Activated CD4-positive, alpha-beta memory T cell treated with anti-CD3 and anti-CD28 coated beads for 36 hours (primary cell): ENCODE measurements at places on chromosomes 11 and 22. TPM values are rescaled to one million over a fixed set of nuclear protein-coding genes. Genes with fewer than 3 reads are reported as not detected.

- no peaks in the 10 kb centered on the region for H3K36me3 ChIP-seq
- H3K27ac ChIP-seq = no peak overlapping the region
- H3K4me1 ChIP-seq = no peaks in the 10 kb centered on the region
- H3K27me3 ChIP-seq = peaks cover 3% of the 10 kb centered on the region
Measured at GRCh38 chr11:82082976-82083375, 650.7 kb downstream of the FAM181B start.

GRCh38 chr11:102047305-102047924 lies at the start of gene CFAP300:
Gene CFAP300 (plus strand): TSS chr11:102047437. CDS start chr11:102047471, 34 bp downstream.
- peaks cover 9% of the 10 kb centered on the region for H3K4me1 ChIP-seq
- no peak within 1 kb of the TSS for H3K27ac ChIP-seq
- peak; percentile 72 for DNase-seq
- H3K36me3 ChIP-seq = no peaks in the 10 kb centered on the region
- peak within 1 kb of the TSS; percentile 65 for H3K4me3 ChIP-seq

The CST6 gene
- not detected for total RNA-seq

DNA sequence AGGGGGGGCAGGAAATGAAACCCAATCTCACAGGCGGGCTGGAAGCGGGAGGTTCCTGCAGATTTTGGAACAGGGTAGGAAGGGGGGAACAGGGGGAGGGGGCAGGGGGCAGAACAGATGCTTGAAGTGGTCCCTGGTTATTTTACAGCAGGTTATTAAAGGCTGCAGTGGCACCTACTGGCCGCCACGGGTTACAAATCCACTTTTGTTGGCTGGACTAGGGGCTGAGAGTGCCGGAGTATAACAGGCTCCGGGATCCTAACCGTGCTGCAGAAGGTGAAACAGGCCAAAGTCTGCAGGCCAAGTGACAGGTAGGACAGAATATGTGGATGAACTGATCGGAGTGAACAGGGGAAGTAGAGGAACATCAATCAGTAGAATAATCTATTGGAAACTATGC lies 2.5 kb downstream of the ROBO3 start:
- H3K4me3 ChIP-seq = no peak overlapping the region
- H3K27me3 ChIP-seq = peaks cover 74% of the 10 kb centered on the region
- peaks cover 36% of the 10 kb centered on the region for H3K4me1 ChIP-seq

GRCh38 chr22:30115705-30116104 lies 35.4 kb downstream of the HORMAD2 start:
- H3K4me1 ChIP-seq = peaks cover 15% of the 10 kb centered on the region
- no peak overlapping the region for H3K27ac ChIP-seq
- no peaks in the 10 kb centered on the region for H3K36me3 ChIP-seq
- DNase-seq = no peak
- H3K4me3 ChIP-seq = no peak overlapping the region

DNA sequence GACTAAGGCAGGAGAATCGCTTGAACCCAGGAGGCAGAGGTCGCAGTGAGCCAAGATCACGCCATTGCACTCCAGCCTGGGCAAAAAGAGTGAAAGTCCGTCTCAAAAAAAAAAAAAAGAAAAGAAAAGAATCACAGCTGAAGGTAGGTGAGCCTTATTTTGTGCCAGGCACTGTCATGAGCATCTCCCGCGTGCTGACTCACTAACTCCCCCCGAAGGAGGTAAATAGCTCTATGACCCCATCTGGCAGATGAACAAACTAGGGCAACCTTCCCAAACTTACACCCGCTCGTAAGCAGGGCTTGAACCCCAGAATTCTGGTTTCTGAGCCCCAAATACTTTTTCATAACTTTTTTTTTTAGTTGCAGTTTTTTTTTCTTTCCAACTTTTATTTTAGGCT lies 60.3 kb downstream of the ANO1 start:
- no peaks in the 10 kb centered on the region for H3K36me3 ChIP-seq
- H3K27ac ChIP-seq = no peak overlapping the region
- peaks cover 23% of the 10 kb centered on the region for H3K27me3 ChIP-seq
- H3K4me1 ChIP-seq = no peaks in the 10 kb centered on the region
- H3K4me3 ChIP-seq = no peak overlapping the region

GRCh38 chr11:20421946-20422345 lies 34.4 kb downstream of the PRMT3 start:
- H3K27ac ChIP-seq = peak overlapping the region; percentile 68
- no peak overlapping the region for H3K4me3 ChIP-seq
- H3K36me3 ChIP-seq = peaks cover 36% of the 10 kb centered on the region
- no peak for DNase-seq
- H3K27me3 ChIP-seq = no peaks in the 10 kb centered on the region

The KREMEN1 gene
- total RNA-seq = 0.31 TPM

- no peak overlapping the region for H3K4me3 ChIP-seq
- H3K27ac ChIP-seq = peak overlapping the region; percentile 10
- peaks cover 9% of the 10 kb centered on the region for H3K36me3 ChIP-seq
- H3K27me3 ChIP-seq = no peaks in the 10 kb centered on the region
- no peak for DNase-seq
Measured at GRCh38 chr22:30320021-30320556, 6.7 kb downstream of the TBC1D10A start.

DNA sequence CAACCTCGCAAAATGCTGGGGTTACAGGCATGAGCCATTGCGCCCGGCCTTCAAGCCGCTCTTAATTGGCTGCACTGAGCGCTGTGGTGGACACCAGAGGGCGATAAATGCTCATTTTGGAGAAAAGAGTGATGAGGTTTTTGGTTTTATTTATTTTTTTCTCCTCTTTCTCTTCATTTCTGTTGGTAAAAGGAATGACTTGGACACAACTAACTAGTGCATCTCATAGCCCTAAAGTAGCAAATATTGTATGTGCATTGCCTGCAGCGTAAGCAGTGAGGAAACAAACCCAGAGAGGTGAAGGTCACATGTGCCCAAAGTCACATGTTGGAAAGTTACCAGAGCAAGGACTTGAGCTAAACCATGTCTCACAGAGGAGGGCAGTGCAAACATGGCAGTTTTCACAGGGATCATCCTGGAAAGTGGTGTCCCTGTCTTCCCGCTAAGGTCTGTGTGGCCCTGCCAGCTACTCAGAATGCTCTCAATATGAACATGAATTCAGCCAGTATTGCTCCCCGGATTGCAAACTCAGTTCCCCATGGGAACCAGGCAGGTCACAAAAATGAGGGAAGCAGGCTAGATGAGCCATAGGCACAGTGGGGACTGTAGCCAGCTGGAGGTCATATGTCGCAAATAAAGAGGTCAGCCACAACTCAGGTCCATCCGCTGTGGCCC lies 8.6 kb upstream of the CD82 start:
- DNase-seq = peak; percentile 79
- no peak overlapping the region for H3K4me3 ChIP-seq
- no peak overlapping the region for H3K27ac ChIP-seq
- H3K4me1 ChIP-seq = peaks cover 29% of the 10 kb centered on the region
- no peaks in the 10 kb centered on the region for H3K36me3 ChIP-seq
- H3K27me3 ChIP-seq = no peaks in the 10 kb centered on the region

DNA sequence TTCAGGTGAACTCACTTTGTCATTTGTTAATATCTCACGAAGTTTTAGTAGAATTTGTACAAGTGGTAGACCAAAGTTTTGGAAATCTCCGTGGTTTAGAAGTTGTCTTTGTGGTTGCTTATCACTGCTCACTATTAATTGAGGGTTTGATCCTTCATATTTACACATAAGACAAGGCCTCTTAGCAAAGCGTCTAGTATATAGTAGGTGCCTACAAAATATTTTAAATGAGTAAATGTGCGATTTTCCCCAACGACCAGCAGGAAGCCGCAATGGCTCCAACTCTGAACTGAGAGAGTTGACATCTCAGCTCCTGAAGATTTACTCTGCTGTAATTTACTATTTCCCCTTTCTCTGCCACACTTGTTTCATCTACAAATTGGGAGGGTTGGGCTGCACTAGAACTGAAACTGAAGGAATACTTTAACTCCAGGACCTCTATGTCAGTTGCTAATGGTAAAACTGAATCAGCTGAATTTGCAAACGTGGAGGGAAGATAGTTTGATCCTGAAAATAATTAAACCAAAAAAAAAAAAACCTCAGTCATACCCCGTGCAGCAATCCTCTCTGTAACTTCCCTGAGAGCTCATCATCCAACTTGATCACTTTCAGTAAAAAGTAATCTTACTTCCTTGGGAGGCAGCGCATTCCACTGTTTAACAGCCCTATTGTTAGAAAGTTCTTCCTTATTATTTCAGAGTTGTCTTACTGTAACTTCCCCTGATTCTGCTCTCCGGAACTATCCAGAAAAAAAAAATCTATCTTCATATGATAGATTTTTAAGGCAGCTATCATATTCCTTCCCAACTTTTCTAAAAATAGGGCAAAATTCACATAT lies 1.3 kb upstream of the SBF2 start:
- no peak overlapping the region for H3K27ac ChIP-seq
- H3K27me3 ChIP-seq = peaks cover 38% of the 10 kb centered on the region
- peak overlapping the region; percentile 51 for H3K4me3 ChIP-seq

DNA sequence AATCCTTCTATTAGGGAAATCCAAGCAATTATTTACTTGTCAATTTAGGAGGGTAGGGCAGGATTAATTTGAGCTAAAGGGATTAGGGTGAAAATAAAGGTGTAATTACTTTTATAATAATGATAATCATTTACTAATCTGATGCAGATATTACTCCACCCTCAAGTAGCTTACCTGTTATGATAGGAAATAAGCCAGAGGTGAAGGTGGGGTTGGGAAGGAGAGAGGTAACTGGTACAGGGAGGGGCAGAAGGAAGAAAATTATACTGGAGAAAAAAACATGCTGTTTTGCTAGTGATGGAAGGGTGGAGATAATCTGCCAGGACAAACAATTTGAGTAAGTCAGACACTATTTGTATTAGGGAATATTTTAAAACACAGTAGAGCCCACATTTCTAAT lies 157.7 kb downstream of the BARX2 start:
- no peak overlapping the region for H3K27ac ChIP-seq
- H3K36me3 ChIP-seq = peaks cover 2% of the 10 kb centered on the region
- H3K27me3 ChIP-seq = no peaks in the 10 kb centered on the region

DNA sequence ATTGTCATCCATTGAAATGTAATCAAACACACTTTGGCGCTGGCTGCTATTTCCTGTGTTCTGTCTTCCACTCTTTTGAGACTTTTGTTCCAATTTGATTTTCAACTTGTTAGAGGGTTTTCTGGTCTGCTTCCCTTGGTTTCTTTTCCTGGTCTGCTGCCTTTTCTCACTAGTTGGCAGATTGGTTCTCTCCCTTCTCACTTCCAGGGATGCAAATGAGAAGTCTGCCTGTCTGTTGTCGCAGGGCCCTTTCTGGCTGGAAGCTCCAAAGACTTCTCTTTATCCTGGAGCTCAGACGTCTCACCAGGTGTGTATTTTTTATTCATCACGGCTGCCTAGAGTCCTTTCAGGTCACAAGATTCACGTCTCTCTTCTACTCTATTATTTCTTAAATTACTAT lies 84.0 kb downstream of the RPS6KA4 start:
- no peak overlapping the region for H3K4me3 ChIP-seq
- DNase-seq = no peak
- H3K27ac ChIP-seq = no peak overlapping the region
- H3K36me3 ChIP-seq = no peaks in the 10 kb centered on the region

GRCh38 chr11:12815129-12815480 lies 140.9 kb downstream of the TEAD1 start:
- no peak overlapping the region for H3K4me3 ChIP-seq
- peaks cover 22% of the 10 kb centered on the region for H3K27me3 ChIP-seq
- no peaks in the 10 kb centered on the region for H3K36me3 ChIP-seq
- no peak for DNase-seq
- no peak overlapping the region for H3K27ac ChIP-seq

The ADORA2A gene
- total RNA-seq = 30.5 TPM

- peak overlapping the region; percentile 28 for H3K27ac ChIP-seq
- no peak overlapping the region for H3K4me3 ChIP-seq
- H3K36me3 ChIP-seq = peaks cover 20% of the 10 kb centered on the region
- no peaks in the 10 kb centered on the region for H3K27me3 ChIP-seq
- peaks cover 65% of the 10 kb centered on the region for H3K4me1 ChIP-seq
Measured at GRCh38 chr22:20531404-20532201, 24.2 kb downstream of the MED15 start.
